ENCODE measurements at places on chromosomes 4 and X. TPM values are rescaled to one million over a fixed set of nuclear protein-coding genes. Genes with fewer than 3 reads are reported as not detected.

DNA sequence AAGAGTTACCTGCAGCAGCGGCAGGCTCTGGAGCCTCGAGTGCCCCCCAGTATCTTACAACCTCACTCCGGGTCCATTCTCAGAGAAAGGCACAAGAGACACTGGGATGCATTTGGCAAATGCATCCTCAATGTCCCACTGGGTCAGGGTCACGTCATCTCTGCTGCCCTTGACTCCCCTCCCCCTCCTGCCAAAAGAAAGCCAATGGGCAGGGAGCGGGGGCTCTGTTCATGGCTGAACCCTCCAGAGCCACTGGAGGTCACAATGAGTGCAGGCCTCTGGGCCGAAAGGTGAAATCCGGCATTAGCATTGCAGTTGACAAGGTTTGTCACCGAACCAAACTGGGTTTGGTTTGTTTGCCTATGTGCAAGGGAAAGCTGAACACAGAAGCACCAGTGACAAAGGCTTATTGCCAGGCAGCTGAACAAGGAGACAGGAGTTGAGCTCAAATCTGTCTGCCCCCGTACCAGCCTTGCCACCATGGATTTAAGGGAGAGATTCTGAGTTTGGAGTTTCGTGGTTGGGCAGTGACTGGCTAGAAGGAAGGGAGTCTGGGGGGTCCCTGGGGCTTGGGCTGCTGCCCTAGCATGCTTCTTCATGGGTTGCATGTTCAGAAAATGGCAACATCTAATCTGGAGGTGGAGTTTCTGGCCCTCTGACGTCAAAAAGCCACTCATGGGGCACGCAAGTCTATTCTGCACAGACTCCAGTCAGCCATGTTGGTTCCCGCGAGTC lies 64.3 kb downstream of the HTRA3 start:
- DNase-seq, result no peak

- DNase-seq, result no peak
These were observed 36.5 kb upstream of the RASL11B start for GRCh38 chr4:52825460-52826090.

DNA sequence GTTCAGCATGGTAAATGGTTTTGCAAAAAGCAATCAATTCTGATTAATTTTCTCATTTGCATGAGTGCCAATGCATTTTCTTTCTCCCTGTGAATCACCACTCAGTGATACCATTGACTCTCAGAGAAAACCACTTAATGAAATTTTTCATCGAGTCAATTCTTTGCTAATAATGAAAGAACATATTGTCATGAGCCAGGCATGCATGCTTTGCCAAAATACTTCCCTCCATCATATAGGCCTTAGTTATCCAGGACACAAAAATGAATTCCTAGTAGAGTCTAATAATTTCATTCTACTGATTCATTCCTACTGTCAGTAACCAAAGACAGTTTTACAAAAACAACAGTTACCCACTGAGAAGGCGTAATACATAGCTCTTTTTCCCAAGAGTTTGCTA lies 680.0 kb downstream of the TRIML1 start:
- no peak for DNase-seq

GRCh38 chrX:23008431-23009099 lies 8.8 kb downstream of the DDX53 start:
- DNase-seq, result peak; percentile 3

DNA sequence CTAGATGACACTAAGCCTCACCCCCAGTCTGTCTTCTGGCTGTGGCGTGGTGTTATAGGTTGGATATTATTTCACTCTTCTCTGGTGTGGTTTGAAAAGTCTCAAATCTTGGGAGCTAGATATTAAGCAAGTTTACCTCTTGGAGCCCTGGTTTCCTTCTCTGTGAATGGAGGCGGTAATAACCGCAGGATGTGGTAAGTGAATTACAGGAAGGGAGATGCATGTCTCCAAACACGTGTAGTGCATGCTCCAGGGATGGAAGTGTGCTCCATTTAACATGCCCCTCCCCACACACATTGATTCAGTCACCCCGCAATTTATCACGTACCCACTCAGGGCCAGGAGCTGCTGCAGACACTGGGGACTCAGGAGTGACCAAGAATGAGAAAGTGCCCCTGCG lies 4.9 kb downstream of the ZNF275 start:
- no peak for DNase-seq

- no peak for DNase-seq
These were observed 179.7 kb downstream of the AMELX start for GRCh38 chrX:11472879-11473278.

- no peak for DNase-seq
These were observed 55.7 kb downstream of the CD38 start for GRCh38 chr4:15833801-15834200.

GRCh38 chr4:12897954-12898353 lies 586.2 kb downstream of the RAB28 start:
- DNase-seq, result no peak

- no peak for DNase-seq
These were observed 672.2 kb upstream of the AMOT start for GRCh38 chrX:113512700-113513395.

GRCh38 chr4:20326977-20327376 lies 75.3 kb downstream of the SLIT2 start:
- DNase-seq, result no peak

- DNase-seq, result no peak
These were observed 3.1 kb downstream of the ZGRF1 start for GRCh38 chr4:112633477-112634235.

GRCh38 chr4:53371049-53371448 lies 5.2 kb upstream of the SCFD2 start:
- no peak for DNase-seq

DNA sequence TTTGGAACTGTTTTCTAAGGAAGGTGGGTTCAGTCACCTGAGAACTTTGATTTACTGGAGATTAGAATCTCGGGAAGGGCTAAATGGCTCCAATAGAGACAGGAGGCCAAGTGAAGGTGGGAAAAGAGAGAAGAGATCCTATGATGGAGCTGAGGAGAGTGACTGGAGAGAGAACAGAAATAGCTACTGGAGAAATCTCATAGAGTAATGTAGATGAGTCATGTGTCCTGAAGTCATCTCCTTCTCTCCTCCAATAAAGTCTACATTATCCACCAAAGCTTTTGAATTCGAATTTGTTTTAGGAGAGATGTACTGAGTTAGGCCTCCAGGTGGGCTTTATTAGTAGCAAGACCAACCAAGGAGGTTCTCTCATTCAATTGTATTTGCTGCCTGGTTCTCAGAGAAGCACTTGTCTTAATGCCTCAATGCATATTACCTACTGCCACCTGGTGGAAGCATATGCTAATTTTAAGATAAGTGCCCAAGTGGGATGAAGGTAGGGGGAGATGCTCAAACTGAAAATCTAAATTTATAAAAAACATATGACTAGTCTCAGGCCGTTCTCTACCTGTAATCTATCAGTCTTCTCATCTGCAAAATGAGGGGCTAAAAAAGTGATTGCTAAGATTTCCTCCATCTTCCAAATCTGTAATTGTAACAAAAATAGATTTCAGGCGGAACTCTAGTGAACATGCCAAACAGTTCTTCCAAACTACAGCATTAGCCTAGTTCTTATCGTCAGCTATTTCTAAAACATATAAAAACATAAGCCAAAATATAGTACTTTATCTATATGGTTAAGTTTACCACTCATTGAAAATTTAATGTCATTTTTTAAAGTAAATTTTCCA lies 24.4 kb downstream of the TXK start:
- no peak for DNase-seq

- no peak for DNase-seq
These were observed 1.7 kb upstream of the PCDH10 start for GRCh38 chr4:133147286-133147821.

- DNase-seq, result no peak
These were observed 3.9 kb downstream of the MAD2L1 start for GRCh38 chr4:120062663-120063195.

DNA sequence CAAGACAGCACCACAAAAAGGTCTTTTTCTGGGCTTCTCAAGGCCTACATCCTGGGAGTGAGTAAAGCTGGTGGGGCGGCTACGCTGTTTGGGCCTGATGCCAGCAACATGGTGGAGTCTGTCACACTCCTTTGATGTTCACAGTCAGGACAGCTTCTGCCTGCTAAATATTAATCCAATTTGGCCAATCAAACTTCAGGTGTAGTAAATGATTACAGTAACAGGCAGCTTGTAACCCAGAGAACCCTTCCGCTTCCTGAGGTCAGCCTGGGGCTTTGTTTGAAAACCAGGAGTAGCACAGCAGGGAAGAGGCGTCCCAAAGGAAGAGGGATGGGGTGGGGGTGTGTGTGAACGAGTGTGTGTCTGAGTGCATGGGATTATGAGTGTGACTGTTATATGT lies 220.4 kb downstream of the MAML3 start:
- peak; percentile 52 for DNase-seq

- no peak for DNase-seq
These were observed 33.9 kb downstream of the BMPR1B start for GRCh38 chr4:94791701-94792100.

DNA sequence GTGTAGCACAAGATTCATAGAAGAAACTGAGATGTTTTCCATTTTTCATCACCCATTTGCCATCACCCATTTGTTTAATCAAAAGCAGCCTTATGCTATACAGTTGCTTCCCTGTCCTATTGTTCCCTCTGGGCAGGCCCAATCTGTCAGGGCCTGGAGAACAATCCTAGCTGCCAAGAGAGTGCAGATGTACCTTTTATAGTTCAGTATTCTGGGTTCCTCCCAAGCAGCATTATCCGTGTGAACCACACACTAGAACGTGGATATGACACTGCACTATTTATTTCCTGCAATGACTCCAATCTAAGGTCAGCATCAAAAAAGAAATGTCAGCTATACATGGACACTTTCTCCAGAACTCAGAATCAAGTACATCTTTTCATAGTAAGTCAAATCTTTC lies 269.0 kb downstream of the ADGRA3 start:
- DNase-seq, result no peak

- DNase-seq, result no peak
These were observed 68.6 kb downstream of the DTHD1 start for GRCh38 chr4:36349938-36350549.

- DNase-seq, result no peak
These were observed 1.1 kb upstream of the SLC10A7 start for GRCh38 chr4:146522869-146523205.

Gene CENPVL1
- total RNA-seq, result not detected

Gene LUZP4
- total RNA-seq, result not detected

Gene IDUA
- total RNA-seq, result 20.7 TPM

Gene STK32B
- total RNA-seq, result 1.5 TPM

Gene FAT4
- 2.0 TPM for total RNA-seq

Gene IRF2
- total RNA-seq, result 16.1 TPM

Gene PRR32
- not detected for total RNA-seq

Gene DUSP9
- 0.09 TPM for total RNA-seq

Gene NPY5R
- total RNA-seq, result 0.09 TPM

Gene LRPAP1
- total RNA-seq, result 109 TPM

Gene RTL3
- not detected for total RNA-seq

Gene HELQ
- 5.2 TPM for total RNA-seq

Gene GABRG1
- not detected for total RNA-seq

All from pancreas (tissue), 10 donors.